ENCODE measurements at places on chromosomes 7 and 10.

GRCh38 chr10:77455561-77455960 is 182.0 kb downstream of the KCNMA1 start:
- no peak for DNase-seq

- no peak for DNase-seq
Observed at GRCh38 chr7:26683277-26683676, 181.1 kb downstream of the SKAP2 start.

- no peak for DNase-seq
Observed at GRCh38 chr10:103168438-103168837, 24.6 kb downstream of the NT5C2 start.

GRCh38 chr10:132394201-132394811 is 2.7 kb upstream of the PWWP2B start:
- DNase-seq = no peak

- no peak for DNase-seq
Observed at GRCh38 chr10:59181668-59182067, 5.2 kb downstream of the PHYHIPL start.

DNA sequence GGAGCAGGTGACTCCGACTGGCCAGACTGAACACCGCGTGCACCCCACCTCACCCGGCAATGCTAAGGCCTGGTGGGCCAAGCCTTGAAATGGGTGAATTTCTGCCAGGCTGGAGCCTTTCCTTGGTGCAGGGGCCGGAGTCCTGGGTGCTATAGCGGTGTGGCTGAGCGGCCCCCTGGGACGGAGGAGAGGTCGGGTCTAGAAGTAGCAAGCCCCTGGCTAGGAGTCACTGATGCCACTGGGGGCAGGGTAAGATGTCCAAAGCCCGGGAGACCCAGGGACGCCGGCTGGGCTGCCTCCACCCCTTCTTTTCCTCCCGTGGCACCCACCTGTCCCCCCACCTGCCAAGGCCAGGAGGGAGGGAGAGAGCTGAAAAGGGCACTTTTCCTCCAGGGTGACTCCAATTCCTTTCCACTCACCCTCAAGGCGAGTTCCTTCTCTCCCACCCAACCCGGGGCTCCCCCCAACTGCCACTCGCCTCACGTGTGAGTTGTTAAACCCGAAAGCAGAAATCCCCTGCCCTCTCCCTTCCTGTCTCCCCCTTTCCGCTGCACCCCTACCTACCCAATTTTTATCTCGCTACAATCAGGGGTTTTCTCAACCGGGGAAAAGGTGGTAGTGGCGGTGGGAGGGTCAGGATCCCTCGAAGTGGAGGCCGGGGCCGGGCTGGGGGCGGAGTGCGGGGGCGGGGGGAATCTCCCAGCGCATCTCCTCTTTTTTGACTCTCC is 6.0 kb upstream of the GATA3 start:
- DNase-seq = peak; percentile 67

- no peak for DNase-seq
Observed at GRCh38 chr7:98996150-98996552, 117.8 kb downstream of the TRRAP start.

DNA sequence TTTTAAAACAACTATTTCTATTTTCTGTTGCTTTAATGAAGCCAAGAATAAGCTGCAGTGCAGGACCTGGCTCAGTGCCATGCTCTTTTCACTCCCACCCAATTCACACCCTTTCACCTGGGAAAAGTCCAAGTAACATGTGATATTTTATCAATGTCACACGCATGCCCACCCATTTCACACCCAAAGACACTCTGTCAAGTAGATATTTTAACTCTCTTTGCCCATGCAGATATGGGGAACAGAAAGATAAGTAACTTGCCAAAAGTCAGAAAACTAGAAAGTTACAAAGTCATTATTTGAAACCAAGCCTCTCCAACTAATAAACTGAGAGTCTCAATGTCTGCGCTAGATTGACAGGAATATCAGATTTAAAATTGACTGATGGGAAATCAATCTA is 706.7 kb upstream of the PHF14 start:
- DNase-seq = no peak

DNA sequence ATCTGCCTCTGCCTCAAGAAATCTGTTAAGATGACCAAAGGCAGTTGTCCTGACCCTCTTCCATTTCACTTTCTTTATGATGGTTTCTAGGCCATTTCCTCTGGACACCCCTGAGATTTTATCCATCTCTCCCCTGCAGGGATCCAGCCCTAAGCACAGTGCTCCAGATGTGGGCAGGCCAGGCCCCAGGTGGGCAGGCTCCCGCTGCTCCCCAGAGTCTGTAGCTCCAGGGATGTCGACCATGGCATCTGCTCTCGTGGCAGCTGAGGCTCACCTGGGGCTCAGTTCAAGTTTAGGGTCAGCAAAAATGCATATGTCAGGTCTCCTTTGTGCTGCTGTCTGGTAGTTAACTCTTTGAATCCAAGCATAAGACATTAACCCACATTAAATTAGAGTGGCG is 11.8 kb downstream of the CEP41 start:
- DNase-seq = no peak

- DNase-seq = no peak
Observed at GRCh38 chr7:105580022-105580740, 1.1 kb downstream of the EFCAB10 start.

DNA sequence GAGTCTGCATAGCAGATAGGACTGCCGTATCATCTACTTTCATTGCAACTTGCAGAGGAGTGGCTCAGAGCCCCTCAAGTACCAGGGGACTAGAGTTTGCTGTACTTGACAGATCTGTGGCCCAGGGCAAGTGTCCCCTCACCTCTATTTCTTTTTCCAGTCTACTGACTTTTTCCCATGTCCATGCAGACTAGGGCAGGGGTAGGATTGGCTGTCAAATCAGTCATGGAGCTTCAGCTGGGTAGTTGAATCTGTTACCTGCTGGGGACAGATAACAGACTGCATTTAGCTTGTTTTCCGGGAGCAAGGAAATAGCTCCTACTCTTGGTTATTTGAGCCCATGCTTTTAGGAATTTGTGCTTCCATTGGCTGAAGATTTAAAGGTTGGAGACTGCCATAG is 121.0 kb upstream of the CDK13 start:
- no peak for DNase-seq

- no peak for DNase-seq
Observed at GRCh38 chr10:103111918-103112877, 80.9 kb downstream of the NT5C2 start.

DNA sequence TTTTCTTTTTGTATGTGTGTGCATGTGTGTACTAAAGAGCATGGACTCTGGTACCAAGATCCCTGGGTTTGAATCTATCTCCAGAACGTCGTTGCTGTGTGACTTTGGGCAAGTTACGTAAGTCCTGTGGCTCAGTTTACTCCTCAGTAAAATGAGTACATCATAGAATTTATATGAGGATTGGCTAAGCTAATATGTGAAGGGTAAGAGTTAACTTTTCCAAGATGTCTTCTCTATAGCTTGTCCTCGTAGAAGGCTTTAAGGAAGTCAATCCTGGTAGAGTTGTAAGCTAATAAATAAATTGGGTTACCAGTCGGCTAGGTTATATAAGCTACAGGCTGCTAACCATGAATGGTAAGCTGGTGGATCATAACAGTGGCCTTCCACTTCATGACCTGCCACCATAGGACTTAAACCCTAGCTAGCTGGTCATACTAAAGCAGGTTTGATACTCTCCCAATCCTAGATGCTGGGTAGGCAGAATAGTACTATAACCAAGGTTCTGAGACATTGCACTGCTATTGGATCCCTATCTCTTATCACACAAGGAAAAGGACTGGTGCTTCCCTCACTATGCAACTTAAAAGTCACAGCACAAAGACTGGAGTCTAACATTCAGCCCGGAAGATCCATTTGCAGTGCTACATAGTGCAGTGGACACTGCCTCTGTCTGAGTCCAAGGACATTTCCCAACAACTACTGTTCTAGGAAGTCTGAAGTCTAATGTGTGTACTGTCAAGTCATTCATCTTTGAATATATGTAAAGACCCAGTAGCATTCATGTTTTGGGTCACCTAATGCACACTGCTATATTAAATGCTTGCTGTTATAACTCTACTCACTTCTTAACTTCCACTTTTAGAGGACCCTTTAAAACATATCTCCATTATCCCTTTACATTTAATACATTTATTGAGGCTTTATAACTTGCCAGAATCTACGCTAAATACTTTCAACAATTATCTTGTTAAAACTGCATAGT is 156.2 kb downstream of the CRPPA start:
- DNase-seq = no peak

- no peak for DNase-seq
Observed at GRCh38 chr10:58318346-58318745, 16.5 kb upstream of the UBE2D1 start.

- no peak for DNase-seq
Observed at GRCh38 chr7:44738051-44738723, 10.5 kb upstream of the ZMIZ2 start.

DNA sequence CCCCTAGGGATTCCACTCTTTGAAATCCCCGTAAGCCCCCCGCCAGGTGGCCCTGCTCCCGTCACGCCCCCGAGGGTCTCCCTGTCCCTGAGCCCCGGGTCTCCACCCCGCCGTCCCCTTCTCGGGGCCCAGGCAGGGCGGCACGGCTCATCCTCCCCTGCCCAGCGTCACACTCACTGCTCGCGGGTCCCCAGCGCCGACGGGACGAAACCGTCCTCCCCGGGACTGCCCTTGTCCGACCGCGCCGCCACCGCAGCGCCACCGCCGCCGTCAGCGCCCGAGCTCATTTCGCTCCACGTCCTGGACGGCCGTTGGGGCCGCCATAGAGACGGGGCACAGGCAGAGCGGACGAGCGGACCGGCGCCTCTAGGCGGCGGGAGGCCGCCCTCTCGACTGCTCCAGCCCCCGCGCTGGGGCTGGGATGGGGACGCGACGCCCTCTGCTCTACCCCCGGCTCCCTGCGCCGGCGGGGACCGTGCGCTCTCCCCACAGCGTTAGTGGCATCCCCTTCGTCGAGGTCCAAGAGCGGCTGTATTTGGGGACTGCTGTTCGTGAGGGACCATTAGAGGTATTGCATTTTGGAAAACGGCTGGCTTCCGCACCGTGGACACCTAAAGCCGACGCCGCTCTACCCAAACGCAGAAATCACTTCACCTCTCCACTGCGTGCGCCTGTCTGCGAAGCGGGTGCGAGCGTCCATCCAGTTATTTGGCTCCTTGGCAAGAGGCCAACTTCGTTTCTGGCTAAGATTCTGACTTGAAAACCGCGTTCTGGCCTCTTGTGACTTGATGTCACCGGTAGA is at the start of gene EEF1AKMT2:
TSS of gene EEF1AKMT2 (minus strand) at position 341 of the 802 bp plus-strand sequence. CDS start at position 287, 54 bp downstream.
- peak; percentile 67 for DNase-seq

DNA sequence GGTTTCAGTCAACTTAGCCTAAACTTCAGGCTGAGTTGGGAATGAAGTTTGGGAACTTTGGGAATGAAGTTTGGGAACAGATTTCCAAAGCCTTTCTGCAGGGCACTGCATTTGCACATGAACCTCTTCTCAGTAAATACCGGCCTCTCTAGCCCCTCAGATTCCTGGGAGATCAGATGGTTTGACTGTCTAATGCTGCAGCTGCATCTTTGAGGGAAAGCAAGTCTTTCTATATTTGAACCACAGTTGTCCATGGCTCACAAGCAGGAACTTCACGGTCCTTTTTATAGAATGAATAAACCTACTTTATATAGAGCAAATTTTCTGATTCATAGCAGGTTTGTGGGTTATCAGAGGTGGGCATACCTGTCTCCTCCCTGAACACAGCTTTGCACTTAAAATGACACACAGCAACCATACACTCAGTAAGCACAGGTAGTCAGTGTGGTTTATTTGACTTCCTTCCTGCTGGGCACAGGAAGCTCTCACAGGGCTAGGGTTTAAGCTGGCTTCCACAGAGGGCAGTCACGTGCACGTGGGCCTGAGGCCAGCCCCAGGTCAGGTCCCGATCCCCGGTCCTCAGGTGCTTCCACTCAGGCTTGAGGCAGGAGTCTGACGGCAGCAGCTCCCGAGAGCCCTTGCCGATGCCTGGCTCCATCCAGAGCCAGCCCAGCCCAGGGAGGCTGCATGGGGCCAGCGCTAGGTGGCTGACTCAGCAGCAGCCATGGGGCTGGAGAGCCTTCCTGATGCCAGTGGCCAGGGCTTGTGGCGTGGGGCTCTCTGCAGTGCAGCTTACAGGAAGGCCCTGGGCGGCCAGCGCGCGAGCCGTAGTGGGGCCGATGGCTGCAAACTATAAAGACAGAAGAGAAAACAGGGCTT is 12.8 kb upstream of the MMP21 start:
- DNase-seq = no peak

DNA sequence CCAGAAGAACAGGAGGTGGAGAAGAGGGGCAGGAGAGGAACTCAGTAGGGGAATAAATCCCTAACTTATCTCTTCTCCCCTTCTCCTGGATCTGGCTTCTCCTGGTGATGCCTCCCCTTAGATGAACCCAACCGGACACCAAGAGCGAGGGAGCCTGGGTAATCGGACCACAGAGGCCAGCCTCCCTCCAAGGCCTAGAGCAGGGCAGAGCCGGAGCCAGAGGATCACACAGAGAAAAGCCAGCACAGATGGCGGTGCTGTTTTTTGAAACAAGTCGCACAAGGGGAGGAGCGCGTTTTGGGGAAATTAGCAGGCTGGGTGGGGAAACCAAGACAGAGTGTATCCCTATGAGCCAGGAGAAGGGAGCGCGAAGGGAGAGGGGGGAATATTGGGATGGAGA is 4.9 kb upstream of the SRRM3 start:
- DNase-seq = no peak

GRCh38 chr10:84547616-84548015 is 219.2 kb downstream of the CCSER2 start:
- no peak for DNase-seq

DNA sequence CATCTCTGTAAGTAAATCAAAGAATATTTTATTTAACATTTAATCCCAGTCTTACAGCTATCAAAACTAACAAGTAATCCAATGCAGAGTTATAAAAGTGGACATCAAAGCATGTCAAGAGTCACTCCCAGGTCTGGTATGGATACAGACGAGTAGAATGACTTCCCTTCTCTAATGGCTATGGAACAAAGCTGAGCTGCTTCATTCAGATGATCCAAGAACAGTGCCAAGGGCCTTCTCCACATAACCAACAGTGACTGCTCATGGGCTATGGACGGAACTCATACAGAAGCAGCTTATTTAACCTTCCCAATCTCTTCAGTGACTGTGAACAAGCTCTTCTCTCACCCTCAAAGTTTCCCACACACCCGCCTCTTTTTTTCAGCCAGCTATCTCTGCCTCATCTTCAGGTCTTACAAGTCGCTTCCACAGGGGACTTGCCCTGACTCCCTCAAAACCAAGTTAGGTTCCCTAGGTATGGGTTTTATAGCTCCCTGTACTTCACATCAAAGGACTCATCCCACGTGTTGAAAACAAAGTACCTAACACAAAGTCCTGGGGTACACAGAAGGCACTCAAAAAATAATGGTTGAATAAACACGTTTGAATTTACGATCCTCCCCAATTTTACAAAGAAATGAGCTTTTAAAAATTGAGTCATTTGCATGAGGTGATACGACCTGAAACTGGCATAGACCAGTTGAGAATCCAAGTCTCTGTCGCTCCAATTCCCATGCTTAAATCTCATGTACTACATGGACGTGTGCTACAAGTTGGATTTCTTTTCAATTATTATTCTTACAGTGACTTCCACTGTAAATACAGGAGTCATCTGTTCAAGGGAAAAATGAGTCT is 3.1 kb downstream of the USP6NL start:
- DNase-seq = no peak
